ENCODE measurements at places on chromosomes 2 and 18. TPM values are rescaled to one million over a fixed set of nuclear protein-coding genes. Genes with fewer than 3 reads are reported as not detected.

SDC1 gene
- not detected for total RNA-seq

MYO1B gene
- 2.6 TPM for total RNA-seq

RSAD2 gene
- 74.5 TPM for total RNA-seq

IFIH1 gene
- 37.3 TPM for total RNA-seq

SPOPL gene
- total RNA-seq: 13.0 TPM

AOX1 gene
- 0.08 TPM for total RNA-seq

CFC1 gene
- total RNA-seq: not detected

SP140 gene
- total RNA-seq: 57.5 TPM

SERPINB7 gene
- not detected for total RNA-seq

PNPT1 gene
- 38.4 TPM for total RNA-seq

ING5 gene
- 38.5 TPM for total RNA-seq

CD28 gene
- total RNA-seq: 27.2 TPM

CTDP1 gene
- 36.8 TPM for total RNA-seq

ATP6V1C2 gene
- total RNA-seq: not detected

RGPD3 gene
- 0.31 TPM for total RNA-seq

ALK gene
- not detected for total RNA-seq

RNF25 gene
- total RNA-seq: 25.8 TPM

GCFC2 gene
- total RNA-seq: 21.9 TPM

SCG2 gene
- total RNA-seq: not detected

HJURP gene
- total RNA-seq: 135 TPM

METTL8 gene
- 20.9 TPM for total RNA-seq

C18orf54 gene
- total RNA-seq: 10.9 TPM

PPP1R1C gene
- total RNA-seq: not detected

MLPH gene
- total RNA-seq: not detected

CCDC74B gene
- total RNA-seq: 3.2 TPM

LGALSL gene
- 0.73 TPM for total RNA-seq

LCT gene
- total RNA-seq: 0.18 TPM

CFAP221 gene
- not detected for total RNA-seq

PSMA8 gene
- 1.2 TPM for total RNA-seq

CHRNG gene
- not detected for total RNA-seq

FBXO41 gene
- total RNA-seq: 32.3 TPM

PLEK gene
- total RNA-seq: 4.5 TPM

OR6B2 gene
- total RNA-seq: not detected

HOXD9 gene
- not detected for total RNA-seq

RAD51AP2 gene
- not detected for total RNA-seq

SOX11 gene
- total RNA-seq: not detected

SCTR gene
- not detected for total RNA-seq

ST8SIA3 gene
- total RNA-seq: not detected

TMEM178A gene
- total RNA-seq: not detected

SLC11A1 gene
- total RNA-seq: 0.29 TPM

SNRPD1 gene
- total RNA-seq: 102 TPM

CHRND gene
- total RNA-seq: not detected

GPN1 gene
- 41.4 TPM for total RNA-seq

SERPINB4 gene
- not detected for total RNA-seq

NAT8 gene
- total RNA-seq: not detected

GPATCH11 gene
- total RNA-seq: 11.2 TPM

NOL4 gene
- not detected for total RNA-seq

ZDBF2 gene
- total RNA-seq: 4.3 TPM

CD8A gene
- 675 TPM for total RNA-seq

MRPS5 gene
- total RNA-seq: 83.3 TPM

TYW5 gene
- 7.3 TPM for total RNA-seq
